ENCODE measurements at places on chromosomes 6 and 20.

DNA sequence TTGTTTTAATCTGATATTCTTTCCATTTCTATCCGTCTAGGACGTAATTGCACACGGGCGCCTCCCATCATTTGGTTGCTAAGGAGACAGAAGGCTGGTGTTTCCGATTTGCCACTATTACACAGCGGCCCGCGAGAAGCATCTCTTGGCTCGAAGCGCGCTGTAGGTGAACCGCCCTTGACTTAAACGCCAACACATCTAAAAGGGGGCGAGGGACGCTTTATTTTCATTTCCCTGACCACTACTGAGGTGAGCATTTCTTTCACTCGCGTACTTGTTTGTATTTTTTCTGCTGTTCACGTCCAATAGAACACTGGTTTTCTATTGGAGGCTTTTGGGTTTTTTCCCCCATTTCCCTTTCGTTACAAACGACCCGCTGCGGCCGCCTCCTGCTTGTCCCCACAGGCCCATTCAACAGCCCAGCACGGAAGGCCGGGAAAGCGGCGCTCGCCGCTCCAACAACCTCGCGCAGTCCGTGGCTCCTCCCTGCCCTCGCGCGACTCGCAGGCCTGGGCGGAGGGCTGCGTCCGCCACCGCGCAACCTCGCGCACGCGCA lies 505 bp upstream of the WRNIP1 start:
- no peaks in the 10 kb centered on the region for H3K27me3 ChIP-seq
- peak overlapping the region; percentile 44 for H3K4me3 ChIP-seq
- peak overlapping the region; percentile 96 for H3K27ac ChIP-seq
- H3K4me1 ChIP-seq: no peaks in the 10 kb centered on the region
- H3K36me3 ChIP-seq: no peaks in the 10 kb centered on the region

DNA sequence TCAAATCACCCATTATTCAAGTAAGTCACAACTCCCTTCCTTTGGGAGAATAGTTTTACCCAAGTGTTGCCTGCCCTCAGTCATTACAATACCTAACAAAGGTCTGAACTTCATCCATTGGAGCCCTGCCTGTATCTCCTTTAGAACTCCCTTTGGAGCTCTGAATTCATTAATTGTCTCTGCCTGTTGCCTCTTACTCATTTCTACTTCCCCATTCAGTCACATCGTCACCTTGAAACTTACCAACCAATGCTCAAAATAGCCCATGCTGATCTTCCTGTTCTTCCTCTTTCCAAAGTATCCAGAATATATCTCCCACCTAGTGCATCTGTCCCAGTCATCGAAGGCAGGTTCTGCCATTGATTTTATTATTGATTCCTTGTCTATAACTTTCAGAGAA lies 120.7 kb upstream of the ADGRF1 start:
- no peak overlapping the region for H3K4me3 ChIP-seq
- no peak for DNase-seq
- no peaks in the 10 kb centered on the region for H3K4me1 ChIP-seq
- no peaks in the 10 kb centered on the region for H3K27me3 ChIP-seq

DNA sequence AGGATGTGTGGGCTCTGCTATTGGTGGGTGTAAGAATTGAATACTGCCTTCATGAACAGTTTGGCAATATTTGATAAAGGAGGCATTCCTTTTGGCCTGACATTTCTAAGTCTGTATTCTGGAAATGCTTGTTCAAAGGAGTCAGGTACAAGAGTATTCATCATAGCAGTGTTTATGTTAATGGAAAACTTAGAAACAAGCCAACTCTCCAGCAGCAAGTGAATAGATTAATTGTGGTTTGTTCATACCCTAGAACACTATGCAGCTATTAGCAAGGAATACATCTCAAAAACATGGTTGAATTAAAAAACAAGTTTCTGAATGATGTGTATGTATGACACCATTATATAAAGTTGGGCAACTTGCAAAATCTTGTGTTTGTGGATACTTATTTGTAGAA lies 195.8 kb downstream of the ZFAND3 start:
- DNase-seq: no peak
- H3K36me3 ChIP-seq: no peaks in the 10 kb centered on the region
- no peaks in the 10 kb centered on the region for H3K4me1 ChIP-seq
- H3K27ac ChIP-seq: no peak overlapping the region

- no peak for DNase-seq
- no peaks in the 10 kb centered on the region for H3K27me3 ChIP-seq
- no peaks in the 10 kb centered on the region for H3K4me1 ChIP-seq
- H3K27ac ChIP-seq: peak overlapping the region; percentile 33
Measured at GRCh38 chr20:20085071-20085470, 32.7 kb downstream of the CFAP61 start.

DNA sequence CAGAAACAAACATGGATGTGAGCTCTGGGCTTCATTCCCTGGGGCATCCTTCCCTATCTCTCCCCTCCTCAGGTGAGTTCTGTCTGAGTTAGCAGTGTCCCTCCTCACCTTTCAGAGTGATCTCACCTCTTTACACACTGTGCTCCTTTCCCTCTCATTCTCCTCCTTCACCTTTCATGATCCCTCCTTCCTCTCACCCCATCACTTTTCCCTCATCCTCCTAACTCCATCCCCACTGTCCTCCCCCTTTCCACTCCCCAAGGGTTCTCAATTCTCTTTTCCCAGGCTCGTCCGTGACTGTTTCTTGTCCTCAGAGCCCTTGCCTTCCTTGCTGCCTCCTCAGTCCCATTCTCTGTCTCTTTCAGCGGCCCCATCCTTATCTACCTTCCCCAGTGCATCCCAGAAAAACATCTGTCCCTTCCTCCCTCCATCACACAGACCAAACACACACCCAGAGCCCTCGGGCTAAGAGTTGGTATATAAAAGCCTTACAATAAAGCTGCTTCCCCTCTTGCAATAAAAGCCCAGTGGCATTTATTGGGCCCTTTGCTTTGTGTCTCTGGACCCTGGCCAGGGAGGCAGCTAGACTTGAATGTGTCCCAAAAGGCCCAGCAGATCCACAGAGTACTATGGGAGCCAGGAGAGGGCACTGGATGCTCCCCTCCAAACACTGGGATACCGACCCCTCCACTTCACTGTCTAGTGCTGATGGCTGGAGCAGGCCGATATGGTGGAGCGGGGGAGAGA lies 1.9 kb downstream of the RNF39 start:
- peak overlapping the region; percentile 96 for H3K27ac ChIP-seq
- H3K27me3 ChIP-seq: no peaks in the 10 kb centered on the region
- no peak for DNase-seq
- no peaks in the 10 kb centered on the region for H3K4me1 ChIP-seq

DNA sequence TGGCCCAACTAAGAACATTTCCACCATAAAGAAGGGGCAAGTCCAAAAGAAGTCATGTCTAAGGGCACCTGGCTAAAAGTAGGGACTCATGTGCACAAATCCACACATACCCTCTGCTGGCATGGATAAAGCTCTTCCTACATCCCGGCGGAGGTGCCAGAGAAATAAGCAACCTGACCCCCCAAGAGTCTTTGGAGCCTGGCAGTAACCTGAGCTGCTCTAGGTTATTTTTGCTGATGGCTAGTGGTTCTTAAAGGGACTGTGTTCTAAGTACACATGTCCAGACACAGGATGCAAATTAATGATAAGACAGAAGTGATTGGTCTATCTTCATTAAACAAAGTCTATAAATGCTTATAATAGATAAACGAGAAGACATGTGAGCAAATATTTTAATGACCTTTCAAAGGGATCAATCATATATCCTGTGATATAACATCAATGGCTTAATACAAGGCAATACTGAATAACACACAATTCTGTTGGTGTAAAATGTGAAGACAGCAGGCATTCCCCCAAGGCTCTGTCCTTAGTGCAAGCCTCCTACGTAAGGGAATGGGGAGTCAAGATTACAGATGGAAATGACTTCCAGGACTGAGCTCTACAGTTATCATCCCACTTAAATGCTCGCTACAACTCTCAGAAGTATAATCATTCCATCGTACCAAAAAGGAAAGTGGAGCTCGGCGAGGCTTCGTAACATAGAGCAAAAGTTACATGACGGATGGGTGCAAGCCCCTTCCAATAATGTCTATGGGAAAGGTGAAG lies 52.5 kb downstream of the HIVEP2 start:
- DNase-seq: no peak
- no peak overlapping the region for H3K4me3 ChIP-seq
- H3K36me3 ChIP-seq: no peaks in the 10 kb centered on the region
- H3K4me1 ChIP-seq: no peaks in the 10 kb centered on the region
- H3K27me3 ChIP-seq: no peaks in the 10 kb centered on the region
- H3K27ac ChIP-seq: no peak overlapping the region

DNA sequence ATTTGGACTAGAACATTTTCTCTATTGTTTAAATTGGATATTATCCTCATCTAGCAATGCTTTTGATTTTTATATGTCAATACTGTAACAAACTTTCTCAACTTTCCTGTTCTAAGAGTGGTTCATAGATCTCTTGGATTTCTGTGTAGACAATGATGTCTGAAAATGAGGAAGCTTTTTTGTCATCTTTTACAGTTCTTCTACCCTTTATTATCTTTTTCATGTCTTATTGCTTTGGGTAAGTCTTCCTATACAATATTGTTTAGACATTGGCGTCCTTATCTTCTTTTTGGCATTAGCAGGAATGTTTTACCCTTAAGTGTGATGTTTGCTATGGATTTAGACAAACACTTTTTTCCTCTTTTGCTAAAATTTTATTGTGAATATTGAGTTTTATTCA lies 91.5 kb upstream of the MTHFD1L start:
- no peaks in the 10 kb centered on the region for H3K4me1 ChIP-seq
- no peaks in the 10 kb centered on the region for H3K36me3 ChIP-seq
- H3K4me3 ChIP-seq: no peak overlapping the region
- no peak for DNase-seq

DNA sequence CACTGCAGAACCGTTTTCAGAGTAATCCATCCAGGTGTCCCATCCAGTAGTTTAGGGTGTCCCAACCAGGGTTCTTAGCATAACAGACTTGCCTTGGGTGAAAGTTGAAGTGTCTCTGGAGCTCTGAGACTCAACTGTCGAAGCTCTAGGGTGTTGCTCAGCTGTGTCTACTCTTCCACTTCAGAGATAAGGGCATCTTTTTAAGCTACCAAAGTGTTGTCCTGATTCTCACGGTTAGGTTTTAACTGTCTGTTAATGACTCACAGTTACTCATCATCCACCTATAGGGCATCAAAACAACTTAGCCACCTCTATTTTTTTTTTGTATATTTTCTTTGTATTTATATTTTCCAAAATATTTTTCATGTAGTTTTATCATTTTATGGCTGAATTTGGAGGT lies 36.9 kb upstream of the TBX18 start:
- H3K4me1 ChIP-seq: no peaks in the 10 kb centered on the region
- H3K27ac ChIP-seq: no peak overlapping the region
- no peaks in the 10 kb centered on the region for H3K27me3 ChIP-seq
- no peak for DNase-seq

- no peak overlapping the region for H3K27ac ChIP-seq
- no peaks in the 10 kb centered on the region for H3K4me1 ChIP-seq
- peaks cover 41% of the 10 kb centered on the region for H3K27me3 ChIP-seq
Measured at GRCh38 chr20:9506964-9507369, 7.4 kb upstream of the LAMP5 start.

- H3K4me3 ChIP-seq: no peak overlapping the region
- no peaks in the 10 kb centered on the region for H3K36me3 ChIP-seq
- H3K4me1 ChIP-seq: no peaks in the 10 kb centered on the region
- H3K27me3 ChIP-seq: no peaks in the 10 kb centered on the region
Measured at GRCh38 chr6:146944809-146945208, 259.4 kb upstream of the STXBP5 start.

DNA sequence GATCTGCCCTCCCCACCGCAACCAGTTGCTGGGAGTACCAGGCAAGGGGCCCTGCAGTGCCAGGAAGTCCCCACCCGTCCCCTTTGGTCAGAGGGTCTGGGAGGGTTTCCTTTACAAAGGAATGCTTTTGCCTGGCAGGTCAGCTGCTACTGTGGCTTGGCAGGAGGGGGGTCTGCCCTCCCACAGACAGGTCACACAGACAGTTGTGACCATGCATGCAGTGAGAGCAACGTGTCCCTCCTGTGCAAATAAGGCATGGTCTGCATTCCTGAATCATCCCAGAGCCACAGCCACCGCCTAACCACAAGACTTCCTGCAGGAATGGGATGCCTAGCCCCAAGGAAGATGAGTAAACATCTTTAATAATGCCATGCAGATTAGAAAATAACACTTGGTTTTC lies 439 bp upstream of the F13A1 start:
- H3K4me3 ChIP-seq: peak overlapping the region; percentile 25
- H3K27me3 ChIP-seq: peaks cover 42% of the 10 kb centered on the region
- DNase-seq: no peak
- H3K4me1 ChIP-seq: no peaks in the 10 kb centered on the region

GRCh38 chr6:96469312-96469711 lies 52.3 kb upstream of the UFL1 start:
- H3K4me1 ChIP-seq: no peaks in the 10 kb centered on the region
- H3K27ac ChIP-seq: no peak overlapping the region
- no peak for DNase-seq

DNA sequence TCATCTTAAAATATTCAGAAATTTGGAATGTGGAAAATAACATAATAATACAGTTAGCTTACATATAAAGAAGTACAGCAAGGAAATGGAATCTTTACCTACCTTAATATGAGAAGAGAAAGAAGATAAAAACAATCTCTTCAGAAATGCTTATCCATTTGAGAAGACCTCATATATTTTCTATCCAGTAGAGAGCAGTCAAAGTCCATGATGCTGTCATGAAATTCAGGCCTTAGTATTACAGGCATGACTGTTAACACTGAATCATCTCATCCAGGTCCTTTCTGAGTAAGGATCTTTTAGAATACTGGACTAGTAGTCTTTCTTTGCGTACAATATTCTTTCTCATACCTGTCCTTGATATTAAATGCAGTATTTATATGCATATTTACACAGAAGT lies 713.4 kb downstream of the CD109 start:
- H3K27ac ChIP-seq: no peak overlapping the region
- no peaks in the 10 kb centered on the region for H3K4me1 ChIP-seq
- H3K4me3 ChIP-seq: no peak overlapping the region
- no peak for DNase-seq
- no peaks in the 10 kb centered on the region for H3K36me3 ChIP-seq

DNA sequence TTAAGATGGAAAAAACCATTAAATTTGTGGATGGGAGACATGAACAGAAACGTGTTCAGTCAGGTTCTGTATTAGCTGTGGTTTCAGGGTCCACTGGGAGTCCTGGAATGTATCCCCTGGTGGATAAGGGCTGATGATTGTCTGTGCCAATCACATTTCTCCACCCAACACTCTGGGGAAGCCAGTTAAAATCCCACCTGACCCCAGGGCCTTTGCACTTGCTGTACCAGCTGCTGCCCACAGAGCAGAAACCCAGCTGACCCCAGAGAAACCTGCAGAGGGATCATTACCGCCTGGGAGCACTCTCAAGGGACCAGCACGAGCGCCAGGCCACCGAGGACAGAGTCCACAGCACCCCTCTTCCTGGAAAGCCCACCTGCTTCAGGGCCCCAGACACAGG lies 260.7 kb downstream of the PREX1 start:
- H3K4me1 ChIP-seq: no peaks in the 10 kb centered on the region
- H3K36me3 ChIP-seq: no peaks in the 10 kb centered on the region
- no peak for DNase-seq
- H3K27me3 ChIP-seq: no peaks in the 10 kb centered on the region
- no peak overlapping the region for H3K4me3 ChIP-seq
- no peak overlapping the region for H3K27ac ChIP-seq

DNA sequence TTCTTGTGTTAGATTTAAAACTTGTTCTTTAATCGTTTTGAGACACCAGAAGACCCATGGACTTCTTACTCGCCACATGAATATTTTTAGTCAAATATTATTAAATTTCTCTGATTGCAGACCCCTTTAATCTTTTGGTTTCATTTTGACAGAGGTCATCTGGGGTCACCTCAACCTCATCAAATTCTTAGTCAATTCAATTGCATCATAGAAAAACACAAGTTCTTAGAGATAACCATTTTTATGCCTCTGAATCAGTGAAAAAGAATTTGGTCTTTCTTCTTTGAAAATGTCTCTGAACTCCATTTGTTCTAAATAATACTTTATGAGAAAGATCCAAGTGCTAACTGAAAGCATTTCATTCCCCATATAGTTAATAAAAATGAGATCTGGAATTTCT lies 55.2 kb upstream of the CBLN4 start:
- H3K4me3 ChIP-seq: no peak overlapping the region
- no peaks in the 10 kb centered on the region for H3K4me1 ChIP-seq
- no peak for DNase-seq

Data from breast epithelium (tissue), 4 donors.